ENCODE measurements at places on chromosomes 7 and 10.

DNA sequence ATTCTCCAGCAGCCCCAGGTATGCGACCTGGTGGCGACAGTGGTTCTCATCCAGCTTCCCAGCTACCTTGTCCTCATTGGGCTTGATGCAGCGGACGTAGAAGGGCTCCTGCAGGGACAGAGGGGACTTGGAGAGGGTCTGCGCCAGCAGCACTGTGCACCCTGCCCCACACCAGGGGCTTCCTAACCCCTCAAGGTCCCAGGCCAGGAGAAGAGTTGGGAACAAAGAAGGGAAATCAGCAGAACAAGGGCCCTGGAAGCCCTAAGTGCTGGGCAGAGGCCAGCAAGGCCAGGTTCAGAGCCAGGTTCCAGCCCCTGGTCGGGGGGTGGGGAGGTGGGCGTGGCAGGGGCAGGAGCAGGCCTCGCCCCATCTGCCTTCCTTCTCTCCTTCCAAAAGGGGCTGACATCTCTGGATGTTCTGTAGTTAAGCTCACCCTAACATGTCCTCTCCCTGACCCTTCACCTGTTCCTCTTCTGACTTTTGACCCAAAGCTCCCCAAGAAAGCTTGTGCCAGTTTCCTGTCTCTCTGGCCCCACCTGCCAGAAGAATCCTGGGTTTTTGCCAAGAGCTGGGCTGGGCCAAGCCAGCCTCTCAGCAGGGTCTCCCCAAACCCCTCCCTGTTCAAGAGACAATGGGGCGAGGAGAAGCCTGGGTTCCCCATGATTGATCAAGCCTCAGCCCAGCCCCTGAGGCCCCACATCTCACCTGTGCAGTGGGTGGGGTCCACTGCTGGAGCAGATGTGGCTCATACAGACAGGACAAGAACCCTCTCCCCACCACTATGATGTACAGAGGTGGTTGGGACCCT lies 11.9 kb downstream of the MYO1G start:
- peak; percentile 41 for DNase-seq

DNA sequence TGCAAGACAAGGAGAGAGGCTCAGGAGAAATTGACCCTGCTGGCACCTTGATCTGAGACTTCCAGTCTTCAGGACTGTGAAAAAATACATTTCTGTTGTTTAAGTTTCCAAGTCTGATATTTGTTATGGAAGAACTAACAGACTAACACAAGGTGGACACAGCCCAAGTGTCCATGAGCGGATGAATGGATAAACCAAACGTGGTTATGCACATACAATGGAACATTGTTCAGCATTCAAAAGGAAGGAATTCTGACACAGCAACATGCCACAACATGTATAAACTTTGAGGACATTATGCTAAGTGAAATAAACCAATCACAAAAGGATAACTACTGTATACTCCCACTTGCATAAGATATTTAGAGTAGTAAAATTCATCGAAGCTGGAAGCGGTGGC lies 76.5 kb downstream of the FAM13C start:
- no peak for DNase-seq

GRCh38 chr7:70738151-70738885 lies 393.6 kb upstream of the GALNT17 start:
- DNase-seq = no peak

DNA sequence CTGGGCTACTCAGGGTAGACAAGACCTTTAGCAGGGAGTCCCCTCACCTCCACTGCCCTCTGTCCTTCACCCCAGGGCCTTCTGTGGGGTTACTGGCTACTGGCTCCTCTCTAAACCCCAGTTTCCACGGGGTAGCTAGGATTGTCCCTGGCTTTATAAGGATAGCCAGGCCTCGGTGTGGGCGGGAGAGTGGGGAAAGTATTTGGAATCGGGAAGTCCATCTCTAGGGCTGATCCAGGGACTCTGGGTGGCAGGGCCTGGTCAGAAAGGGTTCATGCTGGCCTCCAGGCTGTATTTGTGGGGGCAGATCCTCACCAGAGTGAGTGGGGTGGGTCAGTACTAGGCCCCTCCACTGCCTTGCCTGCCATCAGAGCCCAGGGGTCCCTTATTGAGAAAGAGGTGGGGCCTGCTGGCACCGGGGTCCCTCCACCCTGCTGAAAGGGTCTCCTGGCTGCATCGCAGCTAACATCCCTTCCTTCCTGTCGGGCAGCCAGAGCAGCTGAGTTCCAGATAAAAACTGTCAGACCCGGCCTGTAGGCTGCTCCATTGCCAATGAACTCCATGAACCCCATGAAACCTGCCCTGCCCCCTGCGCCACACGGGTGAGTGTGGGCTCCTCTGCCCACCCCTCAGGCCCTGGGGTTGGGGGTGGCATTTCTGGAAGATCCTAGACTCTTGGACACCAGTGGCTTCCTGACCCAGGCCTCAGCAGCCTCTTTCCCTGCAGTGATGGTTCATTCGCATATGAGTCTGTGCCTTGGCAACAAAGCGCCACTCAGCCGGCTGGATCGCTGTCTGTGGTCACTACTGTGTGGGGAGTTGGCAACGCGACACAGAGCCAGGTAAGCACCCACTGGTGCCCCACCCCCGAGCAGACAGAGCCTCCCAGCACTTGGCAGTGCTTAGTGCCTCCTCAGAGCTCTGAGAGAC lies 7.3 kb downstream of the ZMIZ2 start:
- no peak for DNase-seq

DNA sequence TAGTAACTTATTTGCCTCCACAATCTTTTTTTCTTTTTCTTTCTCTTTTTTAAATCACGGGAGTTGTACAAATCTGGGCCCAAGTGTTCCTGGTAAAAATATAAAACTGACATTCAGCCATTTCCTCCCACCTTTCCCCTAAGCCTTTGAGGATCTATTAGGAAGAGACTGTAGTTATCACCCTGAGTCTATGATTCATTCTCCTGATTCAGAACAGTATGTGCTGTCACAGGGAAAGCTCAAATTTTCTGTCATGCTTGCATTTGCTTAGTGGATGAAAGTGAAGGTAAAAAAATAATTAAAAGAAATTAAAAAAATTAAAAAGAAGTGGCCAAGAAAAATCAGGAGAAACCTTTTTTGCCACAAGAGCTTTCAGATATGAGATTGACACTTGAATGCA lies 71.7 kb downstream of the KIF20B start:
- no peak for DNase-seq

All from NCI-H345 (cell line).